ENCODE measurements at places on chromosomes 11 and 22.

DNA sequence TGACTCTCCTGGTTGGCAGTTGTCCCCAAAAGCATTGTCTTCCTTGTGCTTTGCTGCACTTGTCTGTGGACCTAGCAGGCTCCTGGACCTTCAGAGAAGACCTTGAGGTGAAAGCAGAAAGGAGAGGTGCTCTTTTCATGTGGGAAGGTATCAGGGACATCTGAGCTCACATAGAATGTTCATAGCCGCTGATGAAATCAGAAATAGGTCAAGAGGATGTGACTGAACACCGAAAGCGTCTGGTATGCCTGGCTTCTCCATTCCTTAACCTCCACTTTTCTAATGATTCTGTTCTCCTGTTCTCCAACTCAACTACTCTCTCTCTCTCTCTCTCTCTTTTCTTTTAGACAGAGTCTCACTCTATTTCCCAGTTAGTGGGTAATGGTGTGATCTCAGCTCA, 6.2 kb upstream of the CUL5 start:
- DNase-seq: no peak

DNA sequence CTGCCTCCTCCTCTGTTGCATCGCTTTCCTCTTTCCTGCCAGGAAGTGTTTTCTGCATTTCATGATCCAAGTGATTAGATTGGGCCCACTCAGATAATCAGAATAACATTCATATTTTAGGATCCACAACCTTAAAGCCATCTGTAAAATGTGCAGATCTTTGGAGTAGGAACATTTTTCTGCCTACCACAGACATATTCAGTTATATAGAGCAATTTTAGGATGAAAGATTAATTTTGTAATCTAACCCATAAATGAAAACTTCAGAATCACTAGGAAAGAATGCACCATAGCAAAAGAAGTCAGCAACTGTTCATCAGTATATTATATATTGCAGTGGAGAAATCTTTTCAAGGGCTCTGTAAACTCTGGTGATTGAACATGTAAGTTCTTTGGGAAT, 659.9 kb upstream of the LUZP2 start:
- peak; percentile 39 for DNase-seq

GRCh38 chr11:109858152-109858551, 235.0 kb upstream of the ZC3H12C start:
- no peak for DNase-seq

DNA sequence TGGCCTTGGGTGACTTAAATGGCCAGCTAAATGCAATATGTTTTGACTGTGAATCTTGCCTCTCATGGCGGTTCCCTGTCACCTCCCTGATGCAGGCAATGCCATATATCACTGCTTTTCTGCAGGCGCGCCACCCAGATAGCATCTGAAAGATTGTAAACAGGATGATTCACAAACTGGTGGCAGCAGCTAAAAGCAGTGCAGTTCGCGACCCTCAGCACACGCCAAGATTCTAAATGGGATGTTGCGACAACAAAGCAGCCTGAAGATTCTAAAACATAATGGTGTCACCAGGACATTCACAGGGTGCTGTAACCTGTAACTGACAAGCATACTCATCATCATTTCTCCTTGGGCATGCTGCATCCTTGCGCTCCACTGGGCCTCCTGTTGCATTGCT, 440.4 kb upstream of the CADM1 start:
- peak; percentile 18 for DNase-seq

DNA sequence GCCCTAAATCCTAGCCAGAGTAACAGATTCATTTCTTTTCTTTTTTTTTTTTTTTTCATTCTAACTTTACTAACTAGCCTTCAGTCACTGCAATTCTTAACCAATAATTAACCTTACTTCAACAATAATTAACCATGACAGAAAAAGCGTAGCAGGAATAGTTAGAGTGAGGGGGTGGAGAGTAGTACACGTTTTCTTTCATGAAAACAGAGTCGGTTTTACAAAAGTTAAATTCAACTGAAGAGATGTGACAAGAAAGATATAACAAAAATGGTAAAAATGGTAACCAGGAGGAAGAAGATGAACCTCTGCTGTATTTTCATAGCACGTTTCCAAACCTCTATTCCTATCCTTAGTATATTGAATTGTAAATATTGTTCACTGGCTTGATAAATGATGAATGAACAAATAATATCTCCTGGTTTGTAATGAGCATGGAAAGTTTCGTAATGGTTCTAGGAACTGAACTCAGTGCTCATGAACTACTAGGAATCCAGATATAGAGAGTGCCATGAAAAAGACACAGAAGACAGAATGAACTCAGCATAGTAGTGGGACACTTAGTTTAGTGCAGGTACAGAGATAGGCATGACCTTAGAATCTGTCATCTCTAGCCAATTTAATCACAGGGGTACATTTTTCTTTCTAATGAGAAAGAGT, 116.5 kb upstream of the ANO5 start:
- DNase-seq: no peak

- DNase-seq: no peak
These were observed 32.6 kb downstream of the RRP8 start for GRCh38 chr11:6570691-6571427.

- no peak for DNase-seq
These were observed 215.5 kb upstream of the LARGE1 start for GRCh38 chr22:34135749-34136148.

DNA sequence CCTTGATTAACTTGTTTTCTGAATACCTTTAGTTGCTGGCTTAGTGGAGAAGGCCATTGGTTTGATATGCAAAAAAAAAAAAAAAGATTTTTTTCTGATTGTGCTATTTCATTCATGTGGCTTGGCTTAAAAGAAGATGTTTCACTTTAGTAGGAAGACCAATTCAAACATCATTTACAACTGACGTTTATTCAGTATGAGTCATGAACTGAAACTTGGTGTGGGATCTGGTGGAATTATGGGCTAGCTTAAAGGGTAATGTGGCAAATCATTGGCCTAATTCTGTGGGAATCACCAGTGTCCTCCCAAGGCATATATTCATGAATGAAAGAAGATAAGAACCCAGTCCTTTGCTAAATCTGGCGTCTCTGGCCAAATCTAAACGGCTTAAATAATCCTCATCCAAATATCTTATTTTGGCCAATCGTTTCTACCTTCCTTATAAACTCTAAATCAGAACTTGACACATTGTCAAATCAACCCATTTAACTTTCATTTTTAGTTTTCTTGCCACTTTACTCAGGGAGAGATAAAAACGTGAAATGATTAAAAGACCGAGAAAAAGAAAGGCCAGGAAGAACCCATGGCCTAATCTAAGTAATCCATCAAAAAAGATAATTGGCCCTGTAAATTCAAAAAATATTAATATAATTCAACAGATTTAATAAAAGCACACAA, 77.0 kb downstream of the DDIAS start:
- peak; percentile 82 for DNase-seq

GRCh38 chr11:32597921-32598320, 14.3 kb downstream of the EIF3M start:
- no peak for DNase-seq

GRCh38 chr11:64229744-64230170, 591 bp upstream of the DNAJC4 start:
- DNase-seq: no peak

GRCh38 chr11:71568704-71569349, 3.5 kb downstream of the KRTAP5-10 start:
- DNase-seq: no peak

- no peak for DNase-seq
These were observed 3.0 kb upstream of the SLC16A8 start for GRCh38 chr22:38086942-38087341.

GRCh38 chr11:69287968-69288882, 5.7 kb upstream of the MYEOV start:
- DNase-seq: no peak

DNA sequence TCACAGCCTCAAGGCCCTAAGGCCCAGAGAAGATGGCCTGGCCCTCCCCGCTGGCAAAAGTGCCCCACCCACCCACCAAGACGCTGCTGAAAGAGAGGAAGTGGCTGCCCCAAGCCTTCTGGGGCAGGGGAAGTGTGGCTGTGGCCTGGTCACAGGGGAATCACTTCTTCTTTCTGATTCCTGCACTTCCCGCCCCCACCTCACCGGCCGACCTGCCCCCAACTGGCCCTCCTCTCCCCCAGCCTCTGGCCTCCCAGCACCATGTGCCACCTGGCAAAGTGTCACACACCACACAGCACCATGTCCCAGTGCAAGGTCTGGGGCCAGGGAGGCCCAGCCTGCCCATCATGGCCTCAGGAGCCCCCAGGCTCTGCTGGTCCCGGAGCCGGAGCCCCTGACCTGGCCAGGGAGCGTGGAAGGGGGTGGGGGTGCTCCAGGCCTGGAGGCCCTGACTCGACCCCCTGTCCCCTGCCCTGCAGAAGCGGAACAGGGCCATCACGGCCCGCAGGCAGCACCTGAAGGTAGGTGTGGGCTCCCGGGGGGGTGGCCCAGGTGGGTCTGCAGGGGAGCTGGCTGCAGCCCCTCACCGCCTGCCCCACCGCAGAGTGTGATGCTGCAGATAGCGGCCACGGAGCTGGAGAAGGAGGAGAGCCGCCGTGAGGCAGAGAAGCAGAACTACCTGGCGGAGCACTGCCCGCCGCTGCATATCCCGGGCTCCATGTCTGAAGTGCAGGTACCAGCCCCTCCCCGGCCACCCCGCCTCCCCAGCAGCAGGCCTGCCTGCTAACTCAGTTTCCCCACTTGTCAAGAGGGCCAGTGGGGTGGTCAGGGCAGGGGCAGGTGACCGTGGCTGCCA, 1.4 kb downstream of the TNNI2 start:
- no peak for DNase-seq

DNA sequence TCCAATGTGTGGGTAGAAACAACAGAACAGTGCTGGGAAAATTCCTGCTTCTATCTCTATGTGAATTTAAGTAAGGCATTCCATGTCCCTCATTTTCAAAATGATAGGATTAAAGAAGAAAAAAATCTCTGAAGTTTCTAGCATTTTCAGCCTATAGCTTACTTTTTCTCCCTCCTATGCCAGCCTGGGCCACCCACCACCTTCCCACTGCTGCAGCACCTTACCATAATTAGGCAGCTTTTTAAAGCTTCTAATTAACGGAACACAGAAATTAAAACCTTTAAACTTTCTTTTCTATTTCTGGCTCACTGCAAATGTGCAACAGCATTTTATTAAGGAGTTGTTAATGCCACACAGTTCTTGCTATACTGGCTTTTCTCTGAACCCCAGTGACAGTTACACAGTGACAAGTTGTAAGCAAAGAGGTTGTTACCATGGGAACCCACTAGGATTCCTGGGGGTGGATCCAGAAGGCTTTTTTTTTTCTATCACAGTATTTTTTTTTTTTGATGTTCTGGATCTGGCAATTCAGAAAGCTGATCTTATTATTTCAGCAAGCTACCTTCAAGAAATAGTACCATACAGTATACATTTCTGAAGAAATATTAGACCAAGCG, 20.2 kb downstream of the CELF1 start:
- DNase-seq: no peak

DNA sequence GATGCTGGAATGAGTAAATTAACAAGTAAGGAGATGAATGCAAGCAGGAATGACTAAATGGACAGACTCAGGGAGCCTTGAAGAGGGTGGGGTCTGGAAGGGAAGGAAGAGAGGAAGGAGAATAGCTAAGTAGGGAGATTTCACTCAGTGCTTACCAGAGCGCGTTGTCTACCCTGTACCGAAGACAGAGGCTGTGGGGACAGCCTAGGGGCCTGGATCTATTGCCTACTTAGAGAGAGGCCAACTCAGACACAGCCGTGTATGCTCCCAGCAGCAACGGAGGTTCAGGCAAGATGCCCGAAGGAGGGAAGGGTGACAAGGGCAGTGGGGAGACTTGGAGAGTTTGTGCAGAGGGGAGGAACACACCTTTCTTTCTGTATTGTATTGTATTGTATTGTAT, at the start of gene FOLR2:
Gene FOLR2, plus strand, starts transcription at position 157 of the 400 bp plus-strand sequence. CDS start 1,791 bp downstream, outside the sequence.
- DNase-seq: no peak

- peak; percentile 9 for DNase-seq
These were observed 67.4 kb downstream of the SCN3B start for GRCh38 chr11:123587044-123587443.

- peak; percentile 71 for DNase-seq
These were observed 35.3 kb upstream of the FZD4 start for GRCh38 chr11:86990515-86990914.

- no peak for DNase-seq
These were observed 6.2 kb downstream of the GAL3ST1 start for GRCh38 chr22:30568137-30568805.

- no peak for DNase-seq
These were observed 66.3 kb upstream of the API5 start for GRCh38 chr11:43245466-43245865.

DNA sequence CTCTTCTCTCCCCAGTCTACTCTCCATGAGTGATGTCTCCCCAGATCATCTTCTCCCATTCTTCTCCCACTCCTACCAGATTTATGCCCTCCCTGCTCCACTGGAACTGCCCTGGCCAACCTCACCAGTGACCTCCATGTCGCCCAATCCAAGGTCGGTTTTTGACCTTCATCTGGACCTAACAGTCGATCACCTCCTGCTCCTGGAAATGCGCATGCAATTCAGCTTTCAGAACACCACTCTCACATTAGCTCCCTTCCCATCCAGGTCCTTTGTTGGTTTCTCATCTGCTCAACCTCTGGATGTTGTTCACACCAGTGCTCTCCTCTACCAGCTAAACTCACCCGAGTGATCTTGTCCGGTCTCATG, 5.3 kb downstream of the RIBC2 start:
- DNase-seq: no peak

DNA sequence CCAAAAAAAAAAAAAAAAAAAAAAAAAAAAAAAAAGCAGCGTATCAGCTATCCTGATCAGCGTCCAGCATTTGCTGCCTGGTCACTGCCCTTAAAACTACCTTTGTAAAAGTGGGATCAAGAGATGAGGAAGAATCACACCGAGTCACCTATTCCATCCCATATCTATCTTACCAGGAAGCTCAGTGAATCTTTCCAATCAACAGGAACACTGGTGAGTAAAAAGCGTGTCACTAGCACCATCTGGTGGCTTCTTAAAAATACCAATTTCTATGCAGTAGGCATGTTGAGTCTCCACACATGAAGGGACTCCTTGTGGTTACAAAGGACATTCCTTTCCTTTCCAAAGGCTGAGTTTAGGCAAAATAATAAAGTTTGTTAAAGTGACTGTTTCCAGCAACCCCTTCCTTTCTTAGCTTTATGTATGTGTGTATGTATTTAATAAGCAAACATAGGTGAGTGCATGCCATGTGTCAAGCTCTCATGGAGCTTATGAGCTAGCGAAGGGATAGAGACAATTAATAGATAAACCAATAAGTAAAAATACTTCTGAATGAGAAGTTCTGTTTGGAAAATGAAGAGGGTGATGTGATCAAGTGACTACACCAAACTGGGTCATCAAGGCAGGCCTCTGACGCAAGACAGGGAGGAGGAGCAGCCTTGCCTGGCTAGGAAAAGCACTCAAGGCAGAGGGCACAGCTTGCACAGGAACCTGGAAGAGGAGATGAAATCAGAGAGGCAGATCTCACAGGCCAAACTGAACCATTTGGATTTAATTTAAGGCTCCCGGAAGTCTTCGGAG, 13.9 kb upstream of the TP53AIP1 start:
- DNase-seq: peak; percentile 74

- no peak for DNase-seq
These were observed 11.6 kb downstream of the SLC37A2 start for GRCh38 chr11:125074511-125075241.

DNA sequence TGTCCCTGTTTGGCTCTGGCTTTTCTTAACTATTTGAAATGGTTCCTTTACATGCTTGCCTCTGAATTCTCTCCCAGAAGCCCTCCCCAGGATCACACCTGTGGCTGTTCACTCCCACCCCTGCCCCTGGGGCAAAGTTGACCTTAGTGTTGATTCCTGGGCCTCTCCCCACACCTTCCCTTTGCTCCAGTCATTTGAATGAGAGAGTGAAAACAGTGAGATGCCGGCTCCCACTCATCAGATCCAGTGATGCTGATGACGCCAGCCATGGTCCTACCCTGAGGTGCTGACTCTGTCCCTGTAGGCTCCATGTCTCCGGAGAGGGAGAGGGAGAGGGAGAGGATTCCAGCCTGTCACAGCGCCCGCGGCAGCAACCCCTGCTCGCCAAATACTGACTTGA, 40.7 kb downstream of the LRP5 start:
- DNase-seq: no peak
